Islet precursor cell (in vitro differentiated cells): ENCODE measurements at places on chromosomes 1 and 21.

DNA sequence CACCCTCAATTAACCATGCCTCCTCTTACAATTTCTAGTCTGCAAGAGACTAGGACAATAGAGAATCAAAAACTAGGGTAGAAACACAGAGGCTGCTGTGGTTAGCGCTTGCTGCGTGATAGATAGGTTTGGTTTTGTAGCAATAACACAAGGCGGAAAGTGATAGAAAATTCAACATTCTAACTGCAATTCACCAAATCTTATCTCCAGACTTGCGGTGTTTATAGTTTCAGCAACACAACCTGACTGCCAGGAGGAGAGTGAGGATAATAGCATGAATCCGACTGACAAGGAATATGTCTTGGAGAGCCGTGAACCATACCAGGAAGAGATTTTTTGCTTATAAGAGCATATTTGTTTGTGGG lies 30.7 kb upstream of the IFNAR2 start:
- no peak for DNase-seq

GRCh38 chr1:109986054-109986444 lies 1.5 kb downstream of the AHCYL1 start:
- DNase-seq, result no peak

- no peak for DNase-seq
Measured at GRCh38 chr1:226948996-226949395, 8.9 kb downstream of the COQ8A start.

GRCh38 chr1:23692308-23692871 lies 784 bp downstream of the RPL11 start:
- no peak for DNase-seq

DNA sequence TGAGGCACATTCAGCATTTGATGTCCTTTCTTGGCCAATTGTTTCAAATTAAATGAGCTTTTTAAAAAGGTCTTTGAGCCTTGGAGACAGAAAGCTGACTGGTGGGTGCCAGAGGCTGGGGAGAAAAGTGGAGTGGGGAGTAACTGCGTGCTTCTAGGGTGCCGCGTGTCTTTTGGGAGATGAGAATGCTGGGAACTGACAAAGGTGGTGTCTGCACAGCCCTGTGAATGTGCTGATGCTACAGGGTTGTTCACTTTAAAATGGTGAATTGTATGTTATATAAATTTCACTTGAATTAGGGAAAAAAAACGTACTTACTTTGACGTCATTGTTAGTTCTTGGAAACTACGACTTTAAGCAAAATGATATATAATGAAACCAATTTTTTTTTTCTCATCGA lies 8.1 kb upstream of the TFF1 start:
- DNase-seq, result no peak
